ENCODE measurements at places on chromosomes 1 and 21.

- DNase-seq = no peak
These were observed 50.2 kb upstream of the IGSF5 start for GRCh38 chr21:39694750-39695149.

DNA sequence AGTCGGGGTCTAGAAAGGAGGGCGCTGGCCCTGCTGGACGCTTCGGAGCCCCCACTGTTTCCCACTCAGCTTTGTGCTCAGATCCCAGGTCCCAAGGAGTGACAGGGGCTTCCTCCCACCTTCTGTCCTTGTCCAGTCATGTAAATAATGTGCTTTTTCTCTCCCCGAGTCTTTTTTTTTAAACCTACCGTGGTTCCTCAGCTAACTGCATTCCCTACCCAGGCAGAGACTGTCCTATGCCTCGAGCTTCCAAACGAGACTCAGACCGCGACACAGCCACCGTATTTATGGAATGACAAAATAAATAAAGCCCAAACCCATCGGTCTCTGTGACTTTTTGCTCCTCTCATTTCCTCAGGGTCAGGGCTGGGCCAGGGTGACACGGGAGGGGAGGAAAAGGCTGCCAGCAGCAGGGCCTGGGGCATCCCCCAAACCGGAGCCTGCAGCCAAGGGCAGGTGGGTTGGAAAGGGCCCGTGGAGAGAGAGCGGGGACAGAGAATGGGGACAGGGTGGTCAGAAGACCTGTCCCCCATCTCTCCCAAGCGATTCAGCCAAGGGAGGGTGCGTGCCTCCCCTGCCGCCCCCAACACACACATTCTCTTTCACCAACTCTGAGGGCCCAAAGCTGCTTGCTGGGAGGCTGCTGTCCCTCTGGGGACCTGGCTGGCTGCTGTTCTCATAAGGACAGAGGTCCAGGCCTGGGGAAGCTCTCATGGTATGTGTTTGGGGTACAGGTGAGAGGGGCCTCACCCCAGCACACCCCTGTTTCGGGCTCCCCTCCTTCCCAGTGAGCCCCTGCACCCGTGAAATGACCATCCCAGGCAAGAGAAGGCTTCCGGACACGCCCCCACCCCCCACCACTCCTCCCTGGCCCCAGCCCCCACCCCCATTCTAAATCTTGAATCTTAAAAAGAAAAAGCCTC lies 55.4 kb downstream of the KCNAB2 start:
- peak; percentile 69 for DNase-seq

DNA sequence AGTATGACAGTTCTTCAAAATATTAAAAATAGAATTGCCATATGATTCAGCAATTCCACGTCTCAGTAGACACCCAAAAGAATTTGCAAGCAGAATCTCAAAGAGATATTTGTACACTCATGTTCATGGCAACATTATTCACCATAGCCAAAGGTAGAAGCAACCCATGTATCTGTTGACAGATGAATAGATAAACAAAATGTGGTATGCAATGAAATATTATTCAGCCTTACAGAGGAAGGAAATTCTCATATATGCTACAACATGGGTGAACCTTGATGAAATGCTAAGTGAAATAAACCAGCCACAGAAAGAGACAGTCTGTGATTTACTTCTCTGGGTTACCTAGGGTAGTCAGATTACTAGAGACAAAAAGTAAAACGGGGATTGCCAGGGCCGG lies 47.0 kb downstream of the NAV1 start:
- no peak for DNase-seq

- peak; percentile 92 for DNase-seq
These were observed 39.2 kb downstream of the CDK18 start for GRCh38 chr1:205543351-205544301.

DNA sequence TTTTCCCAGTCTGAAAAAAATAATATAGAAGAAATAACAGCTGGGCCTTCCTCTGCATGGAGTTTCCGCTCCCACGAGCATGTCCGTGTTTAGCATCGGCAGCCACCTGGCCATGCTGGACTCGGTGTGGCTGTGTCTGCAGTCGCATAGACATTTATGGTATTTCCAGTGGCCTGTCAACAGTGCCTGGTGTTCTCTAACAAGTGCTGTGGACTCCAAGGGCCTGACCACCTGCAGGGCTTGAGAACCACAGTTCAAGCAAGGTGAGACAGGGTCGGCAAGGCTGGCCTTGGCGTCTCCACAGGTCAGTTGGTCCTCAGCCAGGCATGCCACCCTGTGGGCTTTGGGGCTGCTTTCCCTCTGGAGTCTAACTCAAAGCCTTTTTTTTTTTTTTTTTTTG lies 124.8 kb downstream of the PGBD5 start:
- no peak for DNase-seq

- no peak for DNase-seq
These were observed 3.7 kb downstream of the AURKAIP1 start for GRCh38 chr1:1371364-1371745.

- DNase-seq = no peak
These were observed 73.7 kb downstream of the LMO4 start for GRCh38 chr1:87402241-87403002.

GRCh38 chr1:63935553-63935952 lies 161.7 kb downstream of the ROR1 start:
- DNase-seq = no peak

DNA sequence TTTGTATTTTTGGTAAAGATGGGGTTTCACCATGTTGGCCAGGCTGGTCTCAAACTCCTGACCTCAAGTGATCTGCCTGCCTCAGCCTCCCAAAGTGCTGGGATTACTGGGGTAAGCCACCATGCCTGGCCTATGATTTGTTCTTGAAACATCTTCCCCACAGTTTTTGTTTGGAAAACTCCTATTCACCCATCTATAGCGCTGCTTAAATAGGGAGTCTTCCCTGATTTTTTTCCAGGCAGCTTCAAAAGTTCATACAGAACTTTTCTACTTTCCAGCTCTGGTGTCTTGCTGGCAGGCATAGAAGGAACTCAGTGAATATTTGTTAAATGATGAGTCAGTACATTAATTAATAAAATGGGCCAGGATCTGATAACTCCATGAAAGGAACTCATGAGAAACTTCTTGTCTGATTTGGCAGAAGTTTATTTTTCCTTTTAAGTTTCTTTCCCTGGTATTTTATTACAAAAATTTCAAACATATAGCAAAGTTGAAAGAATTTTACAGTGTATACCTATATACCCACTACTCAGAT lies 33.0 kb upstream of the TTC22 start:
- DNase-seq = no peak

- no peak for DNase-seq
These were observed 470.2 kb upstream of the ADGRL2 start for GRCh38 chr1:81330521-81330920.

- no peak for DNase-seq
These were observed 126.7 kb downstream of the SIM2 start for GRCh38 chr21:36825658-36826057.

DNA sequence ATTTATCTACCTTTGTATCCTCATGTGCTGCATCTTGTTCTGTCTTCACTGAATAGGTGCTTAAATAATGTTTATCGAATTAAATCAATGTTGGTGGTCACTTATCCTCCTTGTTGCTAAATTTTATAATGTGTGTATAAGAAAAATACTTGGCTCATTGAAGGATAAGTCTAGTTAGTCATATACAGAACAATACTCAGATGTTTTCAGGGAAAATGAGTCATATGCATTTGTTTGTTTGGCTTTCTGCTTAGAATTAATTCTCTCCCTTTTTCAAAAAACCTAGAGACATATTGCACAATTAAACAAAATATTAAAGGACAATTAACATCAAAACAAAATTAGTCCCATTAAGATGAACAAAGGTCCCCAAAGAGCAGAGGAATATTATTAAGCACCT lies 89.0 kb downstream of the UBE2U start:
- no peak for DNase-seq

- DNase-seq = no peak
These were observed 2.7 kb downstream of the RAB29 start for GRCh38 chr1:205772607-205773032.

GRCh38 chr1:62321446-62321845 lies 2.2 kb upstream of the KANK4 start:
- no peak for DNase-seq

DNA sequence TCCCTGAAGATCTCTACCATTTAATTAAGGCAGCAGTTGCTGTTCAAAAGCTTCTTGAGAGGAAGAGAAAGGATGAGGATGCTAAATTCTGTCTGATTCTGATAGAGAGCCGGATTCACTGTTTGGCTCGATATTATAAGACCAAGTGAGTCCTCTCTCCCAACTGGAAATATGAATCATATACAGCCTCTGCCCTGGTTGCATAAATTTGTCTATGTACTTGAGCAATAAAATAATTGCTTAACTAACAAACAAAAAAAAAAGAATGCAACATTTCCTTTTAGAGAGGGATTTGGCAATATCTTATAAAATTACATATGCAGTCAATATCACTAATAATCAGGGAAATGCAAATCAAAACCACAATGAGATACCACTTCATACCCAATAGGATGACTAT lies 26.8 kb downstream of the ALDH9A1 start:
- DNase-seq = no peak

GRCh38 chr1:20057886-20058420 lies 12.0 kb upstream of the PLA2G5 start:
- DNase-seq = no peak

GRCh38 chr1:228706305-228706704 lies 29.0 kb upstream of the RHOU start:
- no peak for DNase-seq

DNA sequence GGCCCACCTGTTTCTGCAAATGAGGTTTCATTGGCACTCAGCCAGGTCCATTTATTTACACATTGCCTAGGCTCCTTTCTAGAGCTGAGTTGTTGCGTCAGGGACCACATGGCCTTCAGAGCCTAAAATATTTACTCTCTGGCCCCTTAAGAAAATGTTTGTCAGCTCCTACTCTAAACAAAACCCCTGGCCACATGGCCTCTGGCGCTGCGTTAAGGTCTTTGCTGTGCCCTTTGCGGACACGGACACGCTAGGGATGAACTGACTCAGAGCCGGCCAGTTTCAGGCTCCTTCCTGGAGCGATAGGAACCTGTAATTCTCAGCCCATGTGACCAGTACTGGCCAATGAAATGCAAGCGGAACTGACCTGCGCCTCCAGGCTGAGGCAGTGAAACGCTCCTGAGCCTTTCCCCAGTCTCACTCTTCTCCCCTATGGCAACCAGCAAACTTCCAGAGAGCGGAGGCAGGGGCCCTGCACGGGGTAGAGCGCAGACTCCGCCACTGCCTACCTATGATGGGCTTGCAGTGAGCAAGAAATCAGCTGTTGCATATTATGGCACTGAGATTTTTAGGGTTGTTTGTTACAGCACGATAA lies 160.3 kb downstream of the ETS2 start:
- no peak for DNase-seq

- DNase-seq = no peak
These were observed 250.0 kb downstream of the SPATA17 start for GRCh38 chr1:217881131-217881543.

DNA sequence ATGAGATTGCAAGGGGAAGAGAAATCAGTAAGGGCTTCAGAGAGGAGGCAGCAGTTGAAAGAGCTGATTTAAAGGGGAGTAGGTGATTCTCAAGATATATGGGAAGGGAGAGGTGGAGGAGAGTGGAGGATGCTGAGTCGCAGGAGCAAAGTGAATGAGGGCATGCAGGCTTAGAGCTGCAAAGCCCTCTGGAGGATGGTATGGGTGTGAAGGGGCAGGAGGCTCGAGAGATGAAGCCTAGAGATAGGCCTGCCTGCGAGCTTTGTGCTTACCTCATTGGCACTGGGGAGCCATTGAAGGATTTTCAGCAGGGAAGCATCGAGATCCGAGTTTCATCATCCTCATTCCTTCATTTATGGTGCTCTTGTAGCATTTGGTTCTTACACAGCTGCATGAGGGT lies 15.8 kb upstream of the SH2D2A start:
- DNase-seq = no peak

- DNase-seq = no peak
These were observed 185.5 kb downstream of the ZC3H11B start for GRCh38 chr1:219427403-219427802.

- DNase-seq = no peak
These were observed 278.9 kb downstream of the ADGRL2 start for GRCh38 chr1:82079607-82080006.

- no peak for DNase-seq
These were observed 28.5 kb upstream of the SOX13 start for GRCh38 chr1:204044448-204044847.

GRCh38 chr1:157771661-157772425 lies 5.1 kb downstream of the FCRL2 start:
- no peak for DNase-seq

DNA sequence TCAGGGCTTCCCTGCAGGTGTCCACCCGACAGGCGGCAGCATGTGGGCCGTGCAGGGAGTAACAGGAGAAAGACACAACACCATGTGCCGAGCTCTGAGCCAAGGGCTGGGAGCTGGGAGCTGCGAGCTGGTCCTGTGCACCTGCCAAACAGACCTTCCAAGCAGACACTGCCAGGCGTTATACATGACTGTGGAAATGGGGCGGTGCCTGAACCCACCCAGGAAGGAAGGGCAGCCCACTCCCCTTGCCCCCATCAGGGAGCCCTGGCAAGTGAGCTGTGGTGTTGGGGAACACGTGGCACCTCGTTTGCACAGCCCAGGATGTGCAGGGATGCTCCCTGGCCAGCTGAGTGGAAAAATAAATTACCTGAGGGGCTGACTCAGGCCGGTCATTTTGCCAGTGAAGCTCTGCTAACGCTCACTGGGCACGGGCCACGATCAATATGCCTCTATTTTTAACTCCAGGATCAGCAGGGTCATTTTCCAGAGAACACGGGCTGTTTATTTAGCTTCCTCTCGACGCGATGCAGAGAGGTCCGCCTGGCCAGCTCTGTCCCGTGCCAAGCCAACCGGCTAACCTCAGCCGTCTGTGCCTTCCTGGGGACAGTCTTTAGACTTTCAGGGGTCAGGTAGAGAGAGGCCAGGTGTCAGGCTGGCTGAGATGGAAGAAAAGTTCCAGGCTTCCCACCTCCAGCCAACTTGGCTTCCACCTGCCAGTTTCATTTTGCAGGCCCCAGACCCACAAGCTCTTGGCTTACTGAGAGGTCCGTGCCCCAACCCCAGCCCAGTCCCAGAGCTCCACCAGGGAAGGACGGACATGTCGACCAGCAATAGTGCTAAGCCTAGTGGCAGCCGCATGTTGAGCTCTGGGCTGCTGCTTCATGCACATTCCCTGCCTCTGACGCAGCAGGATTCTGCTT lies 196.7 kb upstream of the VAMP3 start:
- DNase-seq = no peak

DNA sequence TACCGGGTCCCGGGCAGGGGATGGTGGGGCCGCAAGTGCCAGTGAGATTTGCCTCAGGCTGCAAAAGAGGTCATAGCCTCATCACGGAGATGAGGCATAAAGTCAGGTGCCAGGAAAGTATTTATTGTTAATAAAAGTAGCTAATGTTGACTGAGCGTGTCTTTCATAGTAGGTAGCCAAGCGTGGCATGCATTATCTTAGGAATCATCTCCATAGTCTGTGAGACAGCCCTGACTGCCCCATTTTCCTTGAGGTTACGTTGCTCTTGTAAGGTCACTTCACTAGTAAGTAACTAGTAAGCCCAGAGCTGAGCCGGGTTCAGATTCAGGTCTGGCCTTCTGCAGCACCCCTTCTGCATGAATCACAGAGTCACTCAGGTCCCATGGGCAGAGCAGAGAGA lies 174.2 kb downstream of the CAMTA1 start:
- DNase-seq = no peak
